ENCODE measurements at places on chromosomes 5 and 9.

- DNase-seq = no peak
Measured at GRCh38 chr9:14350754-14351153, 36.8 kb upstream of the NFIB start.

DNA sequence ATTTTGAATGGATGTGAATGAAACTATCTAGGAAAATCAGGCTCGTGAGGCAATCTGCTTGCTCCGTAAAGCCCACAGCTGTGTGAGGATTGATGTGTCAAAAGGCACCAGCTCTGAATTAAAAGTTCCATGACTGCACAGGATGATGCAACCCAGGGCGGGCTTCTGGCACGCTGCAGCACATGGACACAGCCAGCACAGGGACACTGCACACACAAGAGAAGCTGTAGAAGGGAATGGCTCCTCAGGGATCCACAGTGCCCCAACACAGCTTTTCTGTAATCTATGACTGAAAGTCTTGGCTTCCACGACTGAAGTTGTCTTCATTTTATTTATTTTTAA lies 151.0 kb downstream of the GCNT1 start:
- no peak for DNase-seq

- DNase-seq = no peak
Measured at GRCh38 chr5:89343666-89344065, 460.7 kb upstream of the MEF2C start.

DNA sequence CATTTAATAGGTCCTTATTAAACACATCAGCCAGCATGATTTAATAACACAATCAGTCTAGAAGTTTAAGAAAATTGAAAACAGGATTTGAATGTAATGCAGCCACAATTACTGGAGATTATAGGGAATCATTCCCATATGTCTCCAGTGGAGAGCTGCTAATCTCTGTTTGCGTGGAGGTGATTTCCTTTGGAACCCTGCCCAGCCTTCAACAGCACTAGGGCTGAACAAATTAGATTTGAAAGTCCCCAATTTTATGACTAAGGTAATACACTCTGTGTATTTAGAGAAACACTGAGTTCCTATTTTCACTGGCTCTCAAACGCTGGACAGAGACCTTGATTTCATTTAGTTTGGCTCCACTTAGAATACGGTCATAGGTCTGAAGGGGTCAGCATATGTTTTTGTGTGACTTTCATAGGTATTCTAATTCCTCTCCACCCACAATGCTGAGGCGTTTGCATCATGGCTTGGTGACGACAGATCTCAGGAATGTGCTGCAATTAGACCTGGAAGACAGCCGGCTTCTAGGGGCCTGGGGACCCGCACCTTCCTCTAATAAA lies 508.3 kb downstream of the EBF1 start:
- peak; percentile 40 for DNase-seq

DNA sequence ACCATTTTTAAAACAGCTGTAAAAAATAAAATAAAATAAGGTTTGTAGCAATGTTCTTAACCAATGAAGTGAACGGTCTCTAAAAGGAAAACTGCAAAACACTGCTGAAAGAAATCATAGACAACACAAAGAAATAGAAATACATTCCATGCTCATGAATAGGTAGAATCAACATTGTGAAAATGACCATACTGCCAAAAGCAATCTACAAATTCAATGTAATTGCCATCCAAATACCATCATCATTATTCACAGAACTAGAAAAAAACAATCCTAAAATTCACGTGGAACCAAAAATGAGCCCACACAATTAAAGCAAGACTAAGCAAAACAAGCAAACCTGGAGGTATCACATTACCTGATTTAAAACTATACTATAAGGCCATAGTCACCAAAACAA lies 67.6 kb upstream of the RGMB start:
- DNase-seq = no peak
